ENCODE measurements at places on chromosomes 12 and 14.

DNA sequence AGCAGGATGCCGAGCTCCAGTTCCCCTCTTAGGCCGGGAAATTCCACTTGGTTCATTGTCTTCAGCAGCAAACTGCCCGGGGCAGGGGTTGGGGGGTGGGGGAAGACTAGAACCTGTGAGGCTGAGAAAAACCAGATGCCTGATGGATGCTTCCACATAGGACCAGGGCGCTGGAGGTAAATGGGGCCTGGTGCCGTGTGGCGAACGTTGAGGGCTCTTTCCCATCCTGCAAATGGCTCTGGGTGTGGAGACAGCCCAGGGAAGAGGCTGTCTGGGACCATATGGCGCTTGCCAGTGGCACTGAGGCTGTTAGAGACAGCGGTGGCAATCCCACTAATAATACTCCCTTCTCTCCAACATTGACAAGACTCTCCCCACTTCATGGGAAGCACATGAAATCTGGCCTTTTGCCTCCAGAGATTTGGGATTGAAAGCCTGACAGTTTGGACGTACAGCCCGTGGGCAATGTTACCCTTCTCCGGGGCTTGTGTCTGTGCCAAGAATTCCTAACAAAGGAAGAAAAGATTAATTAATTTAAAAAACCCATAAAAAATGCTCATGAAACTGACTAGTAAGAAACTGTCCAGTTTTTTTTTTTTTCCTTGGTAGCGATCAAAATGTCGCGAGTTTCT lies 44.5 kb downstream of the MAP1LC3B2 start:
- DNase-seq = no peak

- DNase-seq = no peak
Measured at GRCh38 chr14:49960453-49960852, 67.6 kb downstream of the ARF6 start.

- no peak for DNase-seq
Measured at GRCh38 chr14:100120522-100121269, 38.7 kb downstream of the DEGS2 start.

DNA sequence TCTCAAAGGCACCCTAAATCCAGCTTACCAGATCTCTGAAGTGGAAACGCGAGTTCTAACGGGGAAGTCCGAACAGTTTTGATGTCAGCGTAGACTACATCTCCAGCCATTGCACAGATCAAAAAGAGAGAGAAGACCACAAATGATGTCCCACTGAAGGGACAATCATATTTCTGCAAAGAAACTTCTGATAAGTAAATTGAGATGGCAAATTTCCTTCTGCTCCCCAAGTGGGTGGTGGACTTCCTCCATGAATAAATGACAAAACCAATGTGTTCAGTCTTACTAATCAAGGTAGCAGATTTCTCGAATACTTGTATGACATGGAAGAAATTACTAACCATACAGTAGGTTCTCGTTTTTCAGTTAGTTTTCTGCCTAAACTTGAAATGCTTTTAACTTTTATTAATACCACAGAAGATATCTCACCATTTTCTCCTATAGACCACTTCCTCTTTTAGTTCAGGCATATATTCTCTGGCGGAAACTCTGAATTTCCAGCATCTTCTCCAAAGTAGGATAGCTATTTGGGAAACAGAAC lies at the start of gene CLECL1:
TSS of gene CLECL1 (minus strand) at position 177 of the 541 bp plus-strand sequence.
- no peak for DNase-seq

DNA sequence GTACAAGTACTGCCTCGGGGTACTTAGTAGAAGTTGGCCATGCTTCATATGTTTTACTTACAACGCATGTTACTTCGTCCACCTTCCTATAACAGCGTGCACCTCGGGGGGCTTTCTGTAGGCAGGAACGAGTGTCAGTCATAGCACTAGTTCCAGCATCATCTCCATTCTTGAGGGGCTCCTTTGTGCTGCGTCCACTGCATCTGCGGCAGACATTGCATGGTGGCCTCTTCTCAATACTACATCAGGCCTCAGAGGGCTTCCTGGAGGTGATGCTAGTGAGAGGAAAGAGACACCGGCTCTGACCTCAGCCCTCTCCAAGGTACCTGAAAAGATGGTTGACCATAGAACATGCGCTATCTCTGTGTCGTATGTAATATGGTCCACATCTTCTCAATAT lies 121.2 kb upstream of the RTL1 start:
- DNase-seq = no peak

DNA sequence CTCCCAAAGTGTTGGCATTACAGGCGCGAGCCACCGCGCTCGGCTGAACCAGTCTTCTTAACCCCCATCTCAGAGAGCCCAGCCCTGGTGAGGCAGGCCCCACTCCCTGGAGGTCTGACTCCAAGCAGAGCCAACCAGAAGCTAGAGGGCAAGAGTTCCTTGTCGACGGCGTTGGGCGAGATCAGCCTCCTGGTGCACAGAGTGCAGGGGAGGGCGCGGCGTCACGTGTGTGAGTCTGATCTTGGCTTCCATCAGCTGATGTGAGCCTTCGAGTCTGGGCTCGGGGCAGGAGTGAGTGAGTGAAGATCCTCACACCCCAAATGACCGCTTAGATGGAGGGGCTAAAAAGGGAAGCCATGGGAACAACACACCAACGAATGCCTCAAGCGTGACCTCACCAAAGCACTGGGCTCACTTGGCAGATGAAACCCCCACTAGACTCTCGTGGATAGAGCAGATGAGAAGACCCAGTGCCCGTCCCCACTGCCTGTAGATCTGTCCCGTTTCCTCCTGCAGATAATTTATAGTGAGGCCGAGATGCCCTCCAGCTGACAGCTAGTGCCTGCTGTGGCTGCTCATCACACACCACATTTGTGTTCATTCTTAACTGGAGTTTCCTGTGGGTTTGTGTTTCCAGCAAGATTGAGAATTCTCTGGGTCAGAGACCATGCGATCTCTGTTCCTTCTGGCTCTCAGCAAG lies 28.6 kb upstream of the ADGRD1 start:
- DNase-seq = no peak

- no peak for DNase-seq
Measured at GRCh38 chr12:3589745-3590144, 98.7 kb downstream of the PRMT8 start.

DNA sequence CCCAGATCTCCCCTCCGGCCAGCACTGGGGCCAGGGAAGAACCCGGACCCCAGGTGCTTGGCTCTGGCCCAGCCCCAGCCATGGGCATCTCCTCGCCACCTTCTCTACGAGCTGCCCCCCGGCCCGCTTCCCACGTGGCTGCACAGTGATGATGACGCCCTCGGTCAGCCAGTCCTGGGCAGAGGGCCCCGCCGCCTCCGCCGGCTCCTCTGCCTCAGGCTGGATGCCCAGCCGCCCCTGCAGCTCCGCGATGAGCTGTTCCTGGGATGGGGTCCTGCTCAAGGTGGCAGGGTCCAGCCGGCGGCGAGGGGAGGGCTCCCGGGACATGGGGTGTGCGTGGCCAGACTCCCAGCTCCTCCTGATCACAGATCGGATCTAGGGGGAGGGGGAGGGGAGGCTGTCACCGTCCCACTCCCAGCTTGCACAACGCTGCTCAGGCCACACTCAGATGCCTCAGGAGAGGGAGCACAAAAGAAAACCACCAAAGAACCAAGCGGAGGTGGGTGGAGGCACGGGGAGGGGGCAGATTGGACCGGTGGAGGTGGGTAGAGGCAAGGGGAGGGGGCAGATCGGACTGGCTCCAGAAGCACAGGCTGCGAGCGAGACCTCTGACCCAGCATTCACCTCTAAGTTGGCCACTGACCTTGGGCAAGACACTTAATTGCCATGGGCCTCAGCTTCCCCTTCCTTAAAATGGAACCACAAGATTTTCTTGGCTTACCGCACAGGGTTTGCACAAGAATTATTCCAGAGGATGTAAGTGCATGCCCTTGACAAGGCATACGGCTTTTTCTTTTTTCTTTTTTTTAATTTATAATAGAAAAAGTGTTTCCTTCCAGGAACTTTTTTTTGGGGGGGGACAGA lies 16.1 kb upstream of the RPLP0 start:
- DNase-seq = no peak

DNA sequence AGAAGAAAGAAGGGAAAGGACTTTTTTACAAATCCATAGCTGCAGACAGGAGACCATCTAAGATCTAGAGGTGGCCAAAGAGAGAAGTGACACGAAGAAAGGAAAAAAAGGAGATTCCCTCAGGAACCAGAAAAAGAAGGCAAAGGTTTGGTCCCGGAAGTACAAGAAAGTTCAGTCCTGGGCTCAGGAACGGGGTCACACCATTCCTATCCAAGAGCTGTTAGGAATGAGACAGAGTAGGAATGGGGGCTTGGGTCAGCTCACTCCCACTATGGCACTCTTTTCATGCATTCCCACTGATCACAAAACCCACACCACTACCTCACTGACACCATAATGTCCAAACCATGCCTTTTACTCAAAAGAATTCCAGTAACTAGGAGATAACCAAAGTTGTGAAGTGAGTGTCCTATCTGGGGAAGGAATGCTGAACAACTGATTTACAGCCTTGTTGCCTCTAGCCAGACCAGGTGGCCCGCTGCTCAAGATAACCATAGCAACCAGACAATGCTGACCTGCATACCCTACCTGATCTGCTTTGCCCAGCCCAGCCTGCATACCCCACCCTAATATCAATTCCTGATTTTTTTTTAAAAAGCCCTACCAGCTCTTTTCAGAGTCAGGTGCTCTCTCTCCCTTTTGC lies 8.4 kb downstream of the PPP2R3C start:
- DNase-seq = no peak

DNA sequence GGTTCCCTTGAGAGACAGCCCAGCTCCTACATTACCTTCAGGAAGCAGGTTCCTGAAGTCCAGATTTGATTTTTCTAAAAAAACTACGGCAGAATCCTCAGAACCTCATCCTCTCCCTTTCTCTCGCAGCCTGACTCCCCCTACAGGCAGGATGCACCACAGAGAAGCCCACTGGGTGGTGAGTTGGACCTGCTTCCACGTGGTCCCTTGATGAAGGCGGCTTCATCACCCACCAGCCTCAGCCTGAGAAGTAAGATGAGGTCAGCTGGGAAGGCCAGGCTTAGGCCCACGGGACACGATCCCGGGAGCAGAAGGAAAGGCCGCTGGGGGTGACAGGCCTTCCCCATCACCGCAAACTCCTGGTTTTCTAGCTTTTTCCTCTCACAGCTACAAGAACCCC lies 83.0 kb downstream of the ACTN1 start:
- no peak for DNase-seq

DNA sequence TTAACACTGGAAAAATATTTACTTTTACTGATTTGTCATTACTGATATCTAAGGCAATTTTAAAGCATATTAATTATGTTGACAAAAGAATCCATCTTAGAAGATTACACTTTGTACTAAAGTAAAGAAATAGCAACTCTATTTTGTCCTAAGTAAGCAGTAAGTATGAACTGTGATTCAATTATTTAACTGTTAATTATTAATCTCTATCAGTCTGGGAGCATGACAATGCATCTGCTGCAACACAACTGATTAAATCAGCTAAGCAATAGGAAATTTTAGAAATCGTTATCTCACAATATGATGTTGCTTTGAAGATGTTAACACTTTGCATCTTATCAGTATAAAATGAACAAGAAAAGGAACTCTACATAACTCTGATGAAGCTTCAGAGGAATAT lies 172.3 kb downstream of the DPY19L2 start:
- DNase-seq = no peak

GRCh38 chr14:75128596-75128990 lies 1.7 kb upstream of the NEK9 start:
- no peak for DNase-seq

- DNase-seq = no peak
Measured at GRCh38 chr12:124901003-124901402, 13.4 kb downstream of the UBC start.

DNA sequence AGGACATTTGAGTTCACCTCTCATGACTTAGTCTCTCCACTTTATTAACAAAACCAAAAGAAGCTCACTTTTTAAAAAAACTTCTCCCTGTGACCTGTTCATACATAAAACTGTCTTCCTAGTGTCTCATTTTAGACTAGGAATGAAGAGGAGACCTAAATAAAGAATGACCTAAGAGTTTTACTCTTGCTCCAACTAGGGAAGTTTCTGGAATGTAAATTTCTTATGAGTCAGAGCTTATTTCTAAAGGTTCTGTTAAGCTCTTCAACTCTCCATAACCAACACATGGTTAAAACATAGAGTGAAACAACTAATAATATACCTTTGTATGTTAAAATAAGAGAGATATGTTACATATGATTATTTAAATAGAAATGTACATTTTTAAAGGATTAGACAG lies 369.8 kb downstream of the EMP1 start:
- DNase-seq = no peak

GRCh38 chr14:65255583-65256461 lies 153.5 kb upstream of the MAX start:
- no peak for DNase-seq

DNA sequence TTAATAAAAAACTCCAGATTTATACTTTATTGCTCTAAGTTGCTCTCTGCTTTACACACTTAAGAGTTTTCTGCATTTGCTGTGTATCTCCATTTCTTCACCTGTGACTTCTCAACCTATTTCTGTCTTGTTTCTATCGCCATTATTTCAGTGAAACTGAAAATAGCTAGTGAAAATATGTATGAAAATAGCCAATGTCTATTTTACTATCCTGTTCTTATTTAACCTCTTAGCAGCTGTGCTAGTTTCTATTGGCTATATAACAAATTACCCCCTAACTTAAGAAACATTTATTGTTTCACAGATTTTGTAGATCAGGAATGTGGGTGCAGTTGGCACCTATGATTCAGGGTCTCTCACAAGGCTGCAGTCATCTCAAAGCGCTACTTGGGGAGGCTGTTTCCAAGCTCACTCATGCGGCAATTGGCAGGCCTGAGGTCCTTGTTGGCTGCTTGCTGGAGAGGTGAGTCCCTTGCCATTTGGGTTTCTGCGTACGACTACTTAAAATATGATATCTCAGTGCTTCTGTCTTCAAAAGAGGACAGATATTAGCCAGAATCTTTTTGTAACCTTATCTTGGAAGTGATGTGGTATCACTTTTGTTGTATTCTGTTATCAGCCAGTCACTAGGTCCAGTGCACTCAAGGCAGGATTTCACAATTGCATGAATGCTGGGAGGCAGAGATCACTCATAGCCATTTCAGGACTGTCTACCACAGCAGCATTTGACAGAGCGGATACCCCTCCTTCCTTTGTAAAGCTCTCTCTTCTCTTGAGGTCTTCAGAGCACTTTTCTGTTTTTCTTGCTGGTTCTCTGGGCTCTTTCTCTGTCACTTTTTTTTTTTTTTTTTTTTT lies 7.2 kb downstream of the ERC1 start:
- no peak for DNase-seq

GRCh38 chr12:42804928-42805327 lies 215.4 kb upstream of the PRICKLE1 start:
- DNase-seq = no peak

DNA sequence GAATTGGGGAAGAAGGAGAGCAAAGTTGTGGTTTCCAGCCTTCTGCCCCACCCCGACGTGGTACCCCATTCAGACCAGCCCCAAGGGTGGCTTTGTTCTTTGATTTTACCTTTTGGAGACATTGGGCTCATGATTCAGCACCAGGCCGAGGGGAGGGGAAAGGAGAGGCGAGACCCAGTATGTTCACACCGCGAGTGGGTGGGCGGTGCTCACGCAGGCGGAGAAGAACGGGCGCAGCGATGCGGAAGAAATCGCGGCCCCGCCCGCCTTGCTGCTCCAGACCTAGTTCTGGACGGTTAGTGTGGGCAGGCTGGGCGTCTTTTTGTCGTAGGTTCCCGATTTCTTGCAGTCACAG lies 963 bp downstream of the ATL1 start:
- DNase-seq = no peak
